ENCODE measurements at places on chromosomes 13 and 19.

GRCh38 chr19:43305642-43306041 is 36.3 kb upstream of the PSG9 start:
- DNase-seq = no peak

- no peak for DNase-seq
Observed at GRCh38 chr13:75789451-75790197, 153.5 kb downstream of the LMO7 start.

DNA sequence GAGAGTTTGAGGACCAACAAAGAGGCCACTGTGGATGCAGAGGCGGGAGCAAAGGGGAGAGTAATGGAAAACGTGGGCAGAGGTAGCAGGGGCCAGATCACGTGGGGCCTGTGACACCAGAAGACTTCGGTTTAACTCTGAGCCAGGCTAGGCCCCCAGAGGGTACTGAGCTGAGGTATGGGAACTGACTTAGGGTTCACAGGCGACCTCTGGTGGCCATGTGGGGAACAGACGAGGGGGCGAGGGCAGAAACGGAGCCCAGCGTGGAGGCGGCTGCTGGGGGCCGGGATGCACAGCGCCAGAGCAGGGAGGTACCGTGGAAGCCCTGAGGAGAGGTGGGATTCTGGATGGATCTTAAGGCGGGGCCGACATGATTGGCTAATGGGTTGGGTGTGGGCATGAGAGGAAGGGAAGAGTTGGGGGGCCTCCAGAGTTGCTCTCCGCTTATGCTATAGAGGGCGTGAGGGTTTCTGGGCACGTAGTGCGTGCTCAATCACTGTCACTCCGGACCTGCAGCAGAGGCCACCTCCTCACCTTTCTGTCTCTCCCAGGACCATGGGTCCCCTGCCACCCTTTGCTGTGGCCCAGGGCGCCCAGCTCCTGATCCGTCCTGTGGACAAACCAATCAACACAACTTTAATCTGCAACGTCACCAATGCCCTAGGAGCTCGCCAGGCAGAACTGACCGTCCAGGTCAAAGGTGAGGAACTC is 13.7 kb downstream of the PVR start:
- DNase-seq = no peak

DNA sequence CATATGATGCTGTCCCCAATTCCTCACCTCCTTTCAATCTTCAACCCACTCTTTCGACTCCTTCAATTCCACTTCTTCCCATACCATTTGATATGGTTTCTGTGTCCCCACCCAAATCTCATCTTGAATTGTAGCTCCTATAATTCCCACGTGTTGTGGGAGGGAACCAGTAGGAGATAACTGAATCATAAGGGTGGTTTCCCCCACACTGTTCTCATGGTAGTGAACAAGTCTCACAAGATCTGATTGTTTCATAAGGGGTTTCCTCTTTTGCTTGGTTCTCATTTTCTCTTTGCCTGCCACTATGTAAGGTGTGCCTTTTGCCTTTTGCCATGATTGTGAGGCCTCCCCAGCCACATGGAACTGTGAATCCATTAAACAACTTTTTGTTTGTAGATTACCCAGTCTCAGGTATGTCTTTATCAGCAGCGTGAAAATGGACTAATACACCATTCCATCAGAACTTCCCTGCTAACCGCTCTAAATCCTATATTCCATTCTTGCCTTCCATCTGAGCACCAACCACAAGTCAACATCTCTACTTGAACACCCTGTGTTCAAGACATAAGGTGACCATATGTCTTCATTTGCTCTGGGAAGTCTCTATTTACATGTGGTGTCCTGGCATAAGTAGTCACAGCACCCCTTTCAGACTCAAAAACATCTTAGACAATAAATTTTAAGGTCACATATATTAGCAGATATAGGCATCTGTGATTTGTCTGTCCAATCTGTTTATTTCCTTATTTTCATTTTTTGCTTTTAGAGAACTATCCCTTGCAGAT is 122.9 kb downstream of the TSHZ3 start:
- DNase-seq = no peak

DNA sequence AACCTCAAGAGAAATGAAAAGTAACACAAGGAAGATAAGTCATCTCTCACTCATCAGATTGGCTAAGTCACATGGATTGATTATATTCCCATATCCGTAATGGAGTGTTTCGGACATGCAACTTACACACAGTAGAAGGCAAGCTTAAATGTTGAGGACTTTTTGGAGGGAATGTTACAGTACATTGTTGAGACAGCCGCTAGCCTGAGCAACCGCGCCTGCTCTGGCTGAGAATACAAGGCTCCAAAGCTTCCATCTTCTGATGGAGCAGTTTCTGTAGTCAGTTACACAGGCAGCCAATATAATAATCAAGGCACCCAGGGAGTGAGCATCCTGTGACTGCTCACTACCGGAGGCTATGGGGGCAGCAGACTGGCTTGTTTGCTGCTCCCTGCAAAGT is 1.0 kb upstream of the CRYL1 start:
- no peak for DNase-seq

GRCh38 chr19:42352301-42353259 is 27.1 kb downstream of the MEGF8 start:
- DNase-seq = peak; percentile 48

DNA sequence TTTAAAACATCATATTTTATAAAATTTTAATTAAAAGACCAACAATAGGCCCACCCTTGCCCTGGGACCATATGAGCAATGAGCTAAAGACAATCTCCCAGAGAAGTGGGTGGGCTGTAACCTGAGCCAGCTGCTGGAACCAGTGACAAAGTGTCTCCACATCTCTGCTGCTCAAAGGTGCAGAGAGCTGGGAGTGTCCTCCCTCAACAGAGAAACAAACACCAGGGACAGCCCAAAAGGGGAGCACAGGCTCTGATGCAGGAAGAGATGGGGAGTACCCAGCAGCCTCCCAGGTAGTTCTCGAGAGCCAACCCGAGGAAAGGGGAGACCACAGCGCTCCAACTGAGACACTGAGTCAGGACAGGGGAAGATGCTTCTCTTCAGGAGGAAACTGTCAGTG is 39.1 kb downstream of the DOCK9 start:
- no peak for DNase-seq

DNA sequence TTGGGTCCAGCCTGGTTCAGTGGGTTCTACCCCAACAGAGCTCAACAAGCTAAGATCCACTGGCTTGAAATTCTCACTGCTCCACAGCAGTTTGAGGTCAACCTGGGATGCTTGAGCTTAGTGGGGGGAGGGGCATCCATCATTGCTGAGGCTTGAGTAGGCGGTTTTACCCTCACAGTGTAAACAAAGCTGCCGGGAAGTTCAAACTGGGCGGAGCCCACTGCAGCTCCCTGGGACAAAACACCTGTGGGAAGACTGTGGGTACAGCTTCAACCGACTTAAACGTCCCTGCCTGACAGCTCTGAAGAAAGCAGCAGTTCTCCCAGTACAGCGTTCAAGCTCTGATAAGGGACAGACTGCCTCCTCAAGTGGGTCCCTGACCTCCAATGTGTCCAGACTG is 1161.9 kb downstream of the UQCRFS1 start:
- no peak for DNase-seq

All from breast epithelium (tissue), 4 donors.